T-cell (primary cell): ENCODE measurements at places on chromosomes 4 and X.

DNA sequence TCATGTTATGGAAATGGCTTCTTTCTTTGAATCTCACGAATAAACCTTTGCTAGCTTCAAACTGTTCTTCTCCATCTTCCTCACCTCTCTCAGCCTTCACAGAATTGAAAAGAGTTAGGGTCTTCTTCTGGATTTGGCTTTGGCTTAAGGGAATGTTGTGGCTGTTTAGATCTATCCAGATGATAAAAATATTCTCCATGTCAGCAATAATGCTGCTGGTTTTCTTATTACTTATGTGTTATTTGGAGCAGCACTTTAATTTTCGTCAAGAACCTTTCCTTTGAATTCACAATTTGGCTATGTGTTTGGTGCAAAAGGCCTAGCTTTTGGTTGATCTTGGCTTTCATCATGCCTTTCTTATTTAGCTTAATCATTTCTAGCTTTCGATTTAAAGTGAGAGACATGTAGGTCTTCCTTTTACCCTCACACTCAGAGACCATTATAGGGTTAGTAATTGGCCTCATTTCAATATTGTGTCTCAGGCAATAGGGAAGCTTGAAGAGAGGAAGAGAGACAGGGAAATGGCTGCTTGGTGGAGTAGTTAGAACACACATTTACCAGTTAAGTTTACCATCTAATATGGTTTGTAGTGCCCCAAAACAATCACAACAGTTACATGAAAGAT lies 5.1 kb upstream of the ADAM29 start:
- H3K36me3 ChIP-seq, result no peaks in the 10 kb centered on the region
- H3K27me3 ChIP-seq, result no peaks in the 10 kb centered on the region
- no peak for DNase-seq
- H3K27ac ChIP-seq, result no peak overlapping the region
- H3K4me1 ChIP-seq, result no peaks in the 10 kb centered on the region

DNA sequence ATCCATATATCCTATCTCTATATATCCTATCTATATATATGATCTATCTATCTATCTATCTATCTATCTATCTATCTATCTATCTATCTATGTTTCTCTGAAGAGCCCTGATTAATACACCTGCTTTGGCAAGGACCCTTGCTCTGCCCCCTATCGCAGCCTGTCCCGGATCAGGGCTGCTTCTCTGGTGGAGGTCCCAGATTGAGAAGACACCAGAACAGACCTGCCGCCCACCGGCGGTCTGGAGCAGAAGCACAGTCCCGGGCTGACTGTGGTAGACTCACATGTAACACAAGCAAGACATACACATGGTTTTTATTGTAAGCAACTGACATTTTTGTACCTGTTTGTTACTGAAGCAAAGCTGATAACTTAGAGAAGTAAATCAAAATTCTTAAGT lies 52.8 kb downstream of the ING2 start:
- H3K27ac ChIP-seq, result no peak overlapping the region
- no peak overlapping the region for H3K4me3 ChIP-seq
- H3K4me1 ChIP-seq, result no peaks in the 10 kb centered on the region

DNA sequence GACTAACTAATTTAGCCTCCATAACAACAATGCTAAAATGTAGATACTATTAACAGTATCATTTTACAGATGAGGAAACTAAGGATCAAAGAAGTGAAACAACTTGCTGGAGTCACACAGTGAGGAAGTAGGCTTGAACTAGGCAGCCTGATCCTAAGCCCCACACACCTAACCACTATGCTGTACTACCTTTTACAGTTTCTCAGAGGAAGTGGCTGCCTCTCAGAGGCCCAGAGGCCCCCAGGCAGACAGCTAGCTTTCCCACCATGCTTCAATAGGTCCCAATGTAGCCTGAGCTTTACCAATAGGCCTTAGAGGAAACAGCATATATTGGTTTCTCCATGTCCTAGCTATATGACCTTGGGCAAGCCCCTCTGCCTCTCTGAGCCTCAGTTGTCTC lies 69.4 kb upstream of the PJA1 start:
- no peak overlapping the region for H3K4me3 ChIP-seq
- no peaks in the 10 kb centered on the region for H3K27me3 ChIP-seq
- H3K36me3 ChIP-seq, result no peaks in the 10 kb centered on the region

GRCh38 chr4:122747068-122747467 lies 14.6 kb downstream of the BBS12 start:
- peaks cover 5% of the 10 kb centered on the region for H3K36me3 ChIP-seq
- no peak overlapping the region for H3K4me3 ChIP-seq
- no peaks in the 10 kb centered on the region for H3K4me1 ChIP-seq
- DNase-seq, result no peak
- H3K27ac ChIP-seq, result no peak overlapping the region

GRCh38 chr4:48752246-48752645 lies 27.8 kb downstream of the FRYL start:
- peaks cover 15% of the 10 kb centered on the region for H3K4me1 ChIP-seq
- no peak overlapping the region for H3K27ac ChIP-seq
- H3K36me3 ChIP-seq, result no peaks in the 10 kb centered on the region

GRCh38 chrX:153670748-153671588 lies 2.6 kb downstream of the PNCK start:
- no peak overlapping the region for H3K4me3 ChIP-seq
- no peak overlapping the region for H3K27ac ChIP-seq
- no peaks in the 10 kb centered on the region for H3K36me3 ChIP-seq
- H3K4me1 ChIP-seq, result peaks cover 23% of the 10 kb centered on the region
- DNase-seq, result no peak

GRCh38 chrX:48785540-48786214 lies 713 bp upstream of the GATA1 start:
- peaks cover 2% of the 10 kb centered on the region for H3K27me3 ChIP-seq
- no peak overlapping the region for H3K27ac ChIP-seq
- H3K4me3 ChIP-seq, result no peak overlapping the region
- H3K36me3 ChIP-seq, result no peaks in the 10 kb centered on the region

DNA sequence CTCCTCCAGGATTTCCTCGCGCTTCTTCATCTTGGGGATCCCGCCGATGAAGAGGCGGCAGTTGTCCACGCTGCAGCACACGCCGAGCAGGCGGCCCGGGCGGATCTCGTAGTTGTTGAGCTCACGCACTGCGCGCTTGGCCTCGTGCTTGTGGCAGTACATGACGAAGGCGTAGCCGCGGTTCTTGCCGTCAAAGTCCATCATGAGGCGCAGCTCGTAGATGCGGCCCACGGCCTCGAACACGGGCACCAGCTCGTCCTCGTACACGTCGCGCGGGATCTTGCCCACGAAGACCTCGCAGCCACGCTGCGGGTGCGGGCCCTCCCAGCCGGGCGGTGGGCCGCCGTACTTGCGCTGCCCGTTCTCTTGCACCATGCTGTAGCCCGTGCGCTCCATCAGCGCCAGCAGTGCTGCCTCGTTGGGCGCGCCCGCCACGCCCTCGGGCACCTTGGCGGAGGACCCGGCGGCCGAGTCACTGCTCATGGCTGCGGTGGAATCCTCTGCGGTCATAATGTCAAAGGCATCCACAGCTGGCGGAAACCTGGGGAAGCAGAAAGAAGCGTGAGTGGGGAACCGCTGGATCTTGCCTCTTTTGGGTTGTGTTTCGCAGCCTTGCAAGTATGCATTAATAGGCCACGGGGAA lies 103.4 kb downstream of the CHRNA9 start:
- H3K27me3 ChIP-seq, result no peaks in the 10 kb centered on the region
- H3K36me3 ChIP-seq, result no peaks in the 10 kb centered on the region
- no peak for DNase-seq
- no peak overlapping the region for H3K27ac ChIP-seq

GRCh38 chr4:82688091-82688795 lies 110.4 kb downstream of the SCD5 start:
- DNase-seq, result no peak
- no peak overlapping the region for H3K4me3 ChIP-seq
- H3K27me3 ChIP-seq, result no peaks in the 10 kb centered on the region
- H3K4me1 ChIP-seq, result no peaks in the 10 kb centered on the region

DNA sequence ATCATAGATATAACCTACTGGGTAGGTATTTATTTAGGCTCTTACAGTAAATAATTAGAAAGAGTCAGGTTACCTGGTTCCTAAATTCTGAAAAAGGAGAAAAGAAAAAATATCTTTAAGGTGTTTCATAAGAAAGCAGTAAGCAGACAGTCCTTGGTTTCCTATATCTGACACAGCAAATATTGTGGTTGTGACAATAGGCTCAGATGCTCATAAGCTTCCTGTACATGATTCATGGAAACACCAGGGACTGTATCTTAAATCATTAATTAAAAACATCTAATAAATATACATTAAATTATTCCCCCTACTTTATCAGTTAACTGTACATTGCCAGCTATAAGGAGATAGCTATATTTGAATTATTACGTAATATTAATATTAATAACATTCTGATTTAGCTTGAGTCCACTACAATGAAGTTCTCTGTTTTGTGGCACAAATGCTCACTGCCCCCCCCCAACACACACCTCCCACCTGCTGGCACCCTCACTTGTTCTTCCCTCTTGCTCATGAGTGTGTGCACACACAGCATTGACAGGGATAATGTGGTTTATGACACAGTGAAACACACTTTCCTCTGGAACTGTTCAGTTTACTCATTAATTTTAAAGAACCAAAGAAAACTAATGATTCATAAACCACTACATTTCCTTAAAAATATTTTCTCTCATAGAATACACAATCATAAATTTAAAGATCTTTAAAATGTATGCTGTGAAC lies 187.4 kb downstream of the NR3C2 start:
- H3K4me3 ChIP-seq, result no peak overlapping the region
- no peaks in the 10 kb centered on the region for H3K4me1 ChIP-seq

DNA sequence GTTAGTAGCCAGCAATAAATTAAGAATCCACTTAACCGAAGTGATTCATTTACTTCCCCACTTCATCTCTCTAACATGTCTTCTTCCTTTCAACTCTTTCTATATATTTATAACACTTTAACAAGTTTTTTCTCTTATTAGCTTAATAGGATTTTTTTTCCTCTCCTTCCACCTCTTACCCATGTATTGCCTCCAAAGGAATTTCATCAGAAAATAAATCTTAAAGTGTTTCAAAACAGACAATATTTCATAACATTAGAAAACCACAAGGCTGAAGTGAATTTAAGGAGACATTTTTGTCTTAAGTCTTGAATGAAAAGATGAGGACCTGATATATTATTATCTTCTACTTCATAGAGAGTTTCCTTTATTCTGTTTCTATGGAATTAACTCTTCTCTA lies 101.5 kb downstream of the PDGFC start:
- H3K4me1 ChIP-seq, result no peaks in the 10 kb centered on the region
- no peak overlapping the region for H3K4me3 ChIP-seq
- H3K27ac ChIP-seq, result no peak overlapping the region
- no peaks in the 10 kb centered on the region for H3K27me3 ChIP-seq
- DNase-seq, result no peak

DNA sequence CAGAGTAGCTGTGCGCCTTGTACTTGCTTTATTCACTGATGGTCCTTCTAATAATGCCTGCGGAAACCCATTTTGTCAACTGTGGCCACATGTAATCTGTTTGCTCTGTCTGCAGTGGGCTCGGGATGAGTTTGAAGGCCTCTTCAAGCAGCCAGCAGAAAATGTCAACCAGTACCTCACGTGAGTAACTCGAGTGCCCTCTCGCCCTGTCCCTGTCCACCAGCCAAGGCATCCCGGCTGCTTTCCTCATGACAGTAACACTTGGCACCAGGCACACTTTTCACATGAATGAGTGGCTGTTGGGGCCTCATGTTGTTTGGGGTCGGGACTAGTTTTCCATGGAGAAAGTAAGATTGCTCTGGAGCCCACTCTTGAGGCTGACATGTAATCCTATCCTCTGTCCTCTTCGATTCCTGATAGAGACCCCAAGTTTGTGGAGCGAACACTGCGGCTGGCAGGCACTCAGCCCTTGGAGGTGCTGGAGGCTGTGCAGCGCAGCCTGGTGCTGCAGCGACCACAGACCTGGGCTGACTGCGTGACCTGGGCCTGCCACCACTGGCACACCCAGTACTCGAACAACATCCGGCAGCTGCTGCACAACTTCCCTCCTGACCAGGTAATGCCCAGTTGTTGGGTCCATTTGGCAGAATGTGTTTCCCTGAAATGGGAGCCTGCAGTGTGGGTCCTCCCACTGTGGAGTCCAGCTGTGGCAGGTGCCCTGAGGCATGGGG lies 8.8 kb upstream of the CDK16 start:
- H3K27ac ChIP-seq, result no peak overlapping the region
- no peaks in the 10 kb centered on the region for H3K4me1 ChIP-seq
- H3K27me3 ChIP-seq, result no peaks in the 10 kb centered on the region

- no peaks in the 10 kb centered on the region for H3K27me3 ChIP-seq
- peaks cover 6% of the 10 kb centered on the region for H3K4me1 ChIP-seq
- no peaks in the 10 kb centered on the region for H3K36me3 ChIP-seq
- no peak overlapping the region for H3K4me3 ChIP-seq
These were observed 86.9 kb downstream of the RELL1 start for GRCh38 chr4:37599092-37599790.

DNA sequence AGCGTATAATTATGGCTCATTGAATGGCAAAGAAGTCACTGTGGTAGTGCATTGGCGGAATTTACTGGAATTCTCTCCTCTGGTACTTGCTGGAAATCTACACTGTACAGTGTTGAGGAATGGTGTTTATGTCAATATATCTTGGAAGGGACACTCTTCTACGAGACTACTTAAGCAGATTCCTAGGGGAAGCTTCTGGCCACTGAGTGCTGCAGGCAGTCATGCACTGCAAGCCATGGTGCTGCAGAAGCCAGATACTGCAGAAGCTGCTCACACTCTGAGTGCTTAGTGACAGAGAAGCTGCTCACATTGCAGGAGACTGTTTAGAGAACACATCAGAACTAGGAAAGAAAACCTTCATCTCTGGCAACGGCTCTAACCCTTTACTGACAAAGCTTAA lies 725.0 kb downstream of the CCSER1 start:
- DNase-seq, result no peak
- H3K27me3 ChIP-seq, result no peaks in the 10 kb centered on the region
- H3K36me3 ChIP-seq, result no peaks in the 10 kb centered on the region
- H3K4me3 ChIP-seq, result no peak overlapping the region
- no peaks in the 10 kb centered on the region for H3K4me1 ChIP-seq
- H3K27ac ChIP-seq, result no peak overlapping the region

DNA sequence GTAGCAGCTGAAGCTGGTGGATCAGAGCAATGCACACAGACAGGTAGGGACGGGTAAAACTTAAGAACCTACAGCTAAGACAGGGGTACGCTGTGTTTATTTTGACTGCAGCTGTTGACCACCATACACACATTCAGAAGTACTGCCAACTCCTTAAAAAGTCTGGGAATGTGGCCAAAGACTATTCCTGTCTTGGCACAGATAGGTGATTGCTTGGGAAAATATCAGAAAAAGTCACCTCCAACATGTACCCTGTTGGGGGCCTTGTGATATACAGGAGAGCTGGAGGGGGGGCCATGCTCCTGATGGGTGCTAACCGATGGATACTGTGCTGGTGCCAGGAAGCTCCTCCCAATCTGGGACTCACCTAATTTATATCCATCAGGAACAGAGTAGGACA lies 121.2 kb downstream of the VCX2 start:
- no peaks in the 10 kb centered on the region for H3K4me1 ChIP-seq
- no peak overlapping the region for H3K4me3 ChIP-seq
- H3K27ac ChIP-seq, result no peak overlapping the region

DNA sequence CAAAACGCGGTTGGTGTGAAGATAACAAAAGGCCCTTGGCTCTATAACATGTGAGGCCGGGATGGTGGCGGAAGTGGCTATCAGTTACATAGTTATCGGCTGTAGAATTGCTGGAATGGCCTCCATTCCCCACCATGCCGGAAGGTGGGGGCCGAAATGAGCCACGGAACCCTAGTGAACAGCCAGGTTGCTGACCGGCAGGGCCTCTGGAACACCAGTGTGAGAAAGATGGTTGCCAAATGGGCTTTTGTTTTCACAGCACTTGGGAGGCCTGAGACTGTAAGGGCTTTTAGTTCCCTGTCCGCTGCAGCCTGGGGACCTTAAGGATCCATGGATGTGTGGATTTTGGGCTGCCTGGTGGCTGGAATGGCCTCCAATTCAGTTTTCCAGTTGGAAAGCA lies 23.3 kb upstream of the ARX start:
- no peaks in the 10 kb centered on the region for H3K4me1 ChIP-seq
- no peaks in the 10 kb centered on the region for H3K27me3 ChIP-seq
- no peak overlapping the region for H3K27ac ChIP-seq
- H3K36me3 ChIP-seq, result no peaks in the 10 kb centered on the region
- DNase-seq, result no peak
- no peak overlapping the region for H3K4me3 ChIP-seq
